ENCODE measurements at places on chromosomes 13 and 19.

DNA sequence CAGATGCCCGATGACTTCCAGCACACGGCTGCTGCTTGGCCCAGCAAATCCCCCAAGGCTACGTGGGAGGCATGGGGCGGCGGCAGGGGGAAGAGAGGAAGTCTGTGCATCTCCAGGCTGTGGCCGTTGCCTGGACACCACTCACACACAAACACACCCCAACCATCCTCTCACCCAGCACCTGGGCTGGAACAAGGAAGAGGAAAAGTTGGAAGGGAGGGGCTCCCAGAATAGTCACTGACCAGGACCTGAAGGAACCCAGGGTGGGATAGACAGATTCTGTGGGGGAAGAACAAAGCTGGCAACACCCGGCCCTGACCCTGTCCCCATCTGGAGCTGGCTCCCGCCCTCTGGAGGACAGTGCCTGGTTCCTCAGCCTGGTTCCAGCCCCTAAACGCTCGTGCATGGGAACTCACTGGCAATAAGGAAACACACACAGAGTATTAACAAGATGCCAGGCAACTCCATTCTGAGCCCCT, 11.2 kb downstream of the PPP6R1 start:
- no peak for DNase-seq

DNA sequence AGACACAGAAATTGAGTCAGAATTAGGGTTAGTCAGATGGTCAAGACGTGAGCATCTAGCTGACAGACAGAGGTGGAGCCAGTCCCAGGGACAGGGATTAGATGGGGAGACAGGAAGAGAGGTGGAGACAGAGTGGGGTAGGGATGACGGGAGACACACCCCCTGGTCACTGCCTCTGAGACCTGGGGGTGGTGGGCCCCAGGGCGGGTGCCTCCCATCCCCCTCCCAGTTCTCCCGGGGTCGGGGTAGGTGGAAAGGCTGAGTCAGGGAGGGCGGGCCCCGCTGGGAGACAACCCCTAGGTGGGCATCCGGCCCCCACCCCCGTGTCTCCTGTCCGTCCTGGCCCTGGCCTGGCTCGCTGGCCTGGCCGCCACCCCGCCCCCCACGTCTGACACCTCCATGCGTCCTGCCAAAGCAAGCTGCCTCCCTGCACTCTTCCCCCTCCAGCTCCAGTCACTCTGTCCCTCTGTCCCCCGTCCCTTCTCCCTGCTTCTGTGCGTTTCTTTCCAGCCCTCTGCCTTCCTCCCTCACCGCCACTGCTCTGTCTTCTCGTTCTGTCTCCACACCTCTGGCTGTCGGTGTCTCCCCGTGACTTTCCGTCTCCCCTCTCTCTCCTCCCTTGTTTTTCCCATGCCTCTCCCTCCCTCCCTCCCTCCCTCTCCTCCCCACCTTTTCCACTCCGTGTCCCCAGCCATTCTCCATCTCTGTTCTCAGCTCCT, 15.1 kb downstream of the CCDC97 start:
- DNase-seq, result no peak

GRCh38 chr13:27790523-27790922, 1.8 kb upstream of the GSX1 start:
- no peak for DNase-seq

DNA sequence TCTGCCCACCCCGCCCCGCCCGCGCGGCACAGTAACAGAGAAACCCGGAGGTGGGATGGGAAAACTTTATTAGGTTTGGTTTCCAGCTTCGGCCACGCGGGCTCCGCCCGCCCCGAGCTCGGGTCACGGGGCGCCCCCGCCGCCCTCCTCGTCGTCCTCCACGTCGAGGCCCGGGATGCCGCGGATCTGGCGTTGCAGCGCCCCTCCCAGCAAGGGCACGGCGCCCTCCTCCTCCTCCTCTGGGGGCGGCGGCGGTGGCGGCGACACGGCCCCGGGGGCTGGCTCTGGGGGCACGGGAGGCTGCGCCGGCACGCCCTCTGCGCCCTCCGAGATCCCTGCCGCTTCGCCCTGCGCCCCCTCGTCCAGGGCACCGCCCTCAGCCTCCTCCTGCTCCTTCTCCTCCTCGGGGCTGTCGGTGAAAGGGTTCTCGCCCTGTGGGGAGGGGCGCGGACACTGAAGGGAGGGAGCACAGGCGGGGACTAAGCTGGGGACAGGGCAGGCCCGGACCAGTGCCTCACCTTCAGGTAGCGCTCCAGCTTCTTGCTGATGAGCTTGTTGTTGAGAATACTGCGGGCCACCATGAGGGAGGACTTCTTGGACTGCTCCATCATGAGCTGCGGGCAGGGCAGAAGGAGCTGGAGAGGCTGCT, 536 bp upstream of the AKAP8 start:
- DNase-seq, result no peak

DNA sequence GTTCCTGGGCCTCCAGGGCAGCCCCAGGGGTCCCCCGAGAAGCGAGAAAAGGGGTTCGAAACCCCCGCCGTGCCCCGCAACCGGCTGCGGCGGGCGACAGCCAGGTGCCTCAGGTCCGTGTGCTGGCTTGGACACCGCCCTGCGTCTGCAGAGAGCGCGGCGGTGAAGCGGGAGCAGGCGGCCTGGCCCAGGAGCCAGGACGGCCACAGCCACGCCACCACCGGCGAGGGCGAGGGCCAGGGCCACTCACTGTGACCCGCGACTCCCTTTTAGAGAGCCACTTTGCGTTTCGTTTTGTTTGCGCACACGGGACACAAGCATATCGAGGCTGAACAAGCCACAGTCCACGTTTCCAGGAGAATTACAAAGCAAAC, 110.4 kb downstream of the CRYL1 start:
- DNase-seq, result no peak

Data from activated T-cell treated with anti-CD3 and anti-CD28 coated beads for 1 hour (primary cell).